GM19239 (cell line): ENCODE measurements at places on chromosomes 3 and 15.

DNA sequence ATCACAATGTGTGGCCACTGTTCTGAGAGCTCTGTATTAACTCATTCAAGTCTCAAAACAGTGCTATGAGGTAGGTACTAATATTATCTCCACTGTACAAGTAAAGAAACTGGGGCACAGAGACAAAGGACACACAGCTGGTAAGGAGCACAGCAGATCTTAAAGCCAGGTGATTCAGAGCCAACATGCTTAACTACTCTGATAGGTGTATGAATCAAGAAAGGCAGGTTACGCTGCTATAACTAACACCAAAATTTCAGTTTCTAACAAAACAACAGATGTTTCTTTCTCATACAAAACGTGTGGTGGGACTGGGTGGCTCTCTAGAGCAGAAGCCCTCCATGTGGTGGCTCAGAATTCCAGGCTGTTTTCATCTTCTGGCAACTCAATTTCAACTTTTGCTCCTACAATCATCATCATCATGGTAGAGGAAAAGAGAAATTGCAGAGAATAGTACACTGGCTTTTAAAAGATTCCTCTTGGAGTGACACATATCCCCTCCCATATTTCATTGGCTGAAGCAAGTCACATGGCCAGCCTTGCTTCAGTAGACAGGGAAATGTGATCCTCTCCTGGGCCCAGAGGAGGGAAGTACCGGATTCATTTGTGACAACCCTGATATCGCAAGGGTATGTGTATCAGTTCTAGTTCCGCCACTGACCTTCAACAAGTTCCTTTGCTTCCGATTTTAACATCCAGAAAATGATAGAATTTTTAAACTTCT, 126.2 kb upstream of the PTX3 start:
- DNase-seq, result no peak

GRCh38 chr3:191859531-191859930, 398.6 kb downstream of the PYDC2 start:
- no peak for DNase-seq

DNA sequence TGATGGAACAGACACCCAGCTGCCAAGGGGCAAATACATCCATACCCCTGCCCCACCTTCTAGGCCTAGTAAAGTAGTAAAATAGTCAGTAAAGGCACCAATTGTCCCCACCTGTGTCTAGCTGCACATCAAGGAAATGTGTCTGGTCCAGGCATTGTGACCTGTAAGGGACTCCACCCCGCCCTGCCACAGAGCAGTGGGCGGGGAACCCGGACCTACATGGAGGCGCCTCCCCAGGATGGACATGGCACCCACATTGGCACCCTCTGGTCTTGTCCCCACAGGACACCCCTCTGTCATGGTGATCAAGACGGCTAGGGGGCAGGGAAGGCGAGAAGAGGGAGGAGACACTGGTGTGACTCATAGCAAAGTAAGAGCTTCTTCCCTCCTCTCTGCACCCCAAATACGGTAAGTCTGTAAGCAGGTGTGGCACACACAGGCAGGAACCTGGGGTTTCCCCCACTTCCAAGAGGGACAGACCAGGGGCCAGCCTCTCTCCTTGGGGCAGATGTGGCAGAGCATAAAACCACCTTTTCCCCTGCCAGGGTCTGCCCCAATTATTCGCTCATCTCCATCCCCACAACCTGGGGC, 13.5 kb upstream of the LINGO1 start:
- DNase-seq, result no peak

- DNase-seq, result no peak
Measured at GRCh38 chr15:40333922-40334492, 6.7 kb downstream of the CCDC9B start.

DNA sequence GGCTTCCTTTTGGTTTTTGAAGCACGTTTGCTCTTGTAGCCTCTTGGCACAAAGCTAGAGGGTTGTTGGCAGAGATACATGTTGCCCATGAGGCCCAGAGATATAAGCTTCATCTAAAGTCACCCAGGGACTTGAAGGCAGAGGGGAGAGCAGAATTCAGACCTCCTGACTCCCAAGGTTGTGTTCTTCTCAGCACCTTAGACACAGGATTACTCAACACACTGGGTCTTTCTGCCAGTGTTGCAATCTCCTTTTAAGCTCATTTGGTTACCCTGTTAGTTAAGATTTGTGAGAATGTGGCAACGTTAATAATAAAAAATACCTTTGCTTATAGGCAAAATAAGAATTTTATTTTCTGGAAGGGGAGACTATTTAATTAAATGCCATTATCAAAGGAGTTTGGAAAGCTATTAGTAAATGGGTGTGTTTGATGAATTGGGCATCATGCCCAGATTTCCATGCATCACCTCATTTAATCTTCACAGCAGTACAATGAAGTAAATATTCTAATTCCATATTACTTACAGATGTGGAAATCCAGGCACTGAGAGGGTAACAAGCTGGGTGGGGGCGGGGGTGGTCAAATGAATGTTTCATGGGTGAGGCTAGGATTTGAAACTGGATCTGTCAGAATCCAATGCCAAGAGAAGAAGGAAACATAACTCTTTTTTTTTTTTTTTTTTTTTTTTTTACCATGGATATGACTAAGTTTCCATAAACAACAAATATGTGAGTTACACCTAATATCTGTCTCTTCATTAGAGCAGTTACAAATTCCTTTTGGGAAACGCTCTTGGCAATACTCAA, 183.3 kb downstream of the NR1D2 start:
- no peak for DNase-seq

- DNase-seq, result no peak
Measured at GRCh38 chr3:87267953-87268645, 8.3 kb downstream of the POU1F1 start.
